ENCODE measurements at places on chromosomes 1 and 21.
A peak's percentile ranks its signal among the peaks of the same experiment; 100 is the strongest.

- DNase-seq, result peak; percentile 14
Observed at GRCh38 chr1:101996825-101997465, at the start of gene OLFM3. TSS of gene OLFM3 (minus strand) at chr1:101996926.

GRCh38 chr1:34928699-34929496, 552 bp downstream of the DLGAP3 start:
- DNase-seq, result no peak

DNA sequence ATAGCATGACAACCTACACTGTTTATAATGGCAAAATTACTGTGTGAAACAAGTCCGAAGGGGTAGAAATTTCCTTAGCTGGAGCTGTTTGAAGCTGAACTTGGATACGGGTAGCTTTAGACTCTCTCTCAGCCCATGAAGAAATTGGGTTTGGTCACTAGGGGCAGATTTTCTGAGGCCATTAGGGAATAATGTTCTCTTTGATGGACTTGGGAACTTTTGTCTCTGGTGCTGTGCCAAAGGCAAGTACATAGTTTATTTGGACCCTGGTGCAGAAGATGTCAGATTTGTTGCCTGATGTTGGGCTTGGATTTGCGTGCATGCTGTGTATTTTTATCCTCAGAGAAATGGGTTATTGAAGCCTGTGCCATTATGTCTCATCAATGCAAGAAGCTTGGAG, 109.6 kb downstream of the VPS13D start:
- DNase-seq, result no peak

- no peak for DNase-seq
Observed at GRCh38 chr1:21762022-21762404, 20.9 kb downstream of the USP48 start.

- no peak for DNase-seq
Observed at GRCh38 chr1:248013229-248013710, at the start of gene OR2L5. TSS of gene OR2L5 (plus strand) at chr1:248013660. CDS start at chr1:248021948, 8,288 bp downstream.

- DNase-seq, result no peak
Observed at GRCh38 chr1:164510435-164510834, 48.5 kb upstream of the PBX1 start.

DNA sequence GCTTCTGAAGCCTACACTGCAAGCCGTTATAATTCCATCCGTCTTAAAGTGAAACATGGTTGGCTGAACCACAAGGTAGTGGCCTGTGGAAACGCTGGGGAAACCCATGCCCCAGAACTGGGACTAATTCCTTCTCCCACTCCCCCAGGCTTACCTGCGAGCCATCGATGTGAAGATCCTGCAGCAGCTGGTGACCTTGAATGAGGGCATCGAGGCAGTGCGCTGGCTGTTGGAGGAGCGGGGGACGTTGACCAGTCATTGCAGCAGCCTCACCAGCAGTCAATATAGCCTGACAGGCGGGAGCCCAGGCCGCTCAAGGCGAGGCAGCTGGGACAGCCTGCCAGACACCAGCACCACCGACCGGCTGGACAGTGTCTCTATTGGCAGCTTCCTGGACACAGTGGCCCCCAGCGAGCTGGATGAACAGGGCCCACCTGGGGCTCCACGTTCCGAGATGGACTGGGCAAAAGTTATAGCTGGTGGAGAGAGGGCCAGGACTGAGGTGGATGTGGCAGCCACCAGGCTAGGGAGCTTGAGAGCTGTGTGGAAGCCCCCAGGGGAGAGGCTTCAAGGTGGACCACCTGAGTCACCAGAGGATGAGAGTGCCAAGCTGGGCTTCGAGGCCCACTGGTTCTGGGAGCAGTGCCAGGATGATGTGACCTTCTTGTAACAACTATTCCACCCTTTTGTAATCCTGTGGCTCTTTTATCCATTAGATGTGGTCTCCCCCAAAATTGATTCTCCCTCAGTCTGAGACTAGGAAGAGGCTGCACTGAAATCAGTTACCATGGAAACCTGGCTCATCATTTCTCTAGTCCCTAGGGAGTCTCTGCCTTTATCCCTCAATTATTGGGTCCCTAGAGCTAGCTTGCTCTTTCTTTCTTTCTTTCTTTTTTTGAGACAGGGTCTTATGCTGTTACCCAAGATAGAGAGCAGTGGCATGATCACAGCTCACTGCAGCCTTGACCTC, 16.7 kb downstream of the LURAP1 start:
- DNase-seq, result no peak

GRCh38 chr1:169047074-169047473, 59.4 kb upstream of the ATP1B1 start:
- no peak for DNase-seq

DNA sequence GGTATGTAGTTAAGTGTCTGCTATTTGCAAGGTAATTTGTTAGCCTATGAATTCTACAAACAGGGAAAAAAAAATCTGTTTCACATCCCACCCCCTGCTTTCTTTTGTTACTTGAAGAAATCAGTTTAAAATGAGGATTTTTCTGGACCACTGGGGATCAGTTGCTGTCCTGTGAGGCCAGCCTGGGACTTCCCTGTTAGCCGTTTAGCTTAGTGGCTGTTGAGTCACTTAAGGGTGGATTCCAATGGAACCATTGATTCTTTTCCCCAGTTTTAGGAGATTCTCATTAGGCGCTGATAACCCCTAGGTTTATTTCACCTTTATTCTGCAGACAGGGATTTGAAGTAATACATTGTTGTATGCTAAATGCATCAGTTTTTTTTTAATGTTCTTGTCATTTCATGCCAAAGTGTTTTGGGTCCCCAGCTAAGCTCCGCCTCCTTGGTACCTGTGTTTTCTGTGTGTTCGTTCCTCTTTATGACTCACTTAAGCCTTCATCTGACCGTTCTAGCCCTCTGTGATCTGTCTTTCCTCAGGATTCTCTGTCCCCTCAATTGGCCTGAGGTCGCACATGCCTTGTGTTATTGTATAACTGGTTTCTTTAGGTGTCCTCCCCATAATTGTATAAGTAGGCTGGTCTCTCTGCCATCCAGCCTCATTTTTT, 59.3 kb downstream of the NOS1AP start:
- no peak for DNase-seq

DNA sequence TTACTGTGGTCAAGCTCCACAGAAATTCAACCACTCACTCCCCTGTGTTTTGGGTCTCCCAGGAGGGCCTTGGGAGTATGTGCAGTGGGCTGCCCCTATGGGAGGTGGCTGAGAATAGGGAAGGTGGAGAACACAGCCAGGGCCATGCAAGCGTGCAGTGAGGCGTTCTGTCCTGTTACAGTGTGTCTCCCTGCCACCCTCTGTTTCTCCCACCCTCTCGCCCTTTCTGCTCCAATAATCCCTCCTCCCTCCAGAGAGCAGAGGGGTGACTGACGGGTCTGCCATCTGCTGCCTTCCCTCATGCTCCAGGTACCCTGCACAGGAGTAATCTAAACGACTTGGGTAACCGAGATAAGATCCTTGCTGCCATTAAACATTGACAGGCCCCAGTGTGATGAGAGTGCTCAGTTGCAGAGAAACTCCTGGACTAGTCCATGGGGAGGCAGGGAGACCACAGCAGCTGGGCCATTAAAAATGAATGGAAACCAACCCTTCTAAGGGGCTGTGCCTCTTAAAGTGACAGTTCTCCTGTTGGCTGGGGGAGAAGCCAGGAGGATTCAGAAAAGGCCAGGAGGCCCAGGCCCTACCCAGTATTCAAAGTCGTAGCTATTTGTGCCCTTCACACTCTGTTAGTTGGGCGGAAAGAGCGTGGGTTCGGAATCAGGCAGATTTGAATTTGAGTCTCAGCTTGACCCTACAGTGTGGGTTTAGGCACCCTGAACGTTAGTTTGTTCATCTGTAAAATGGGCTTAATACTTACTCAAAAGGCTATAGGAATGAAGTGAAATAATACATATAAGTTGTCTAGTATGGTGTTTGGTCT, 22.4 kb upstream of the BTG2 start:
- DNase-seq, result no peak

GRCh38 chr21:43343992-43344886, 82.7 kb downstream of the SIK1 start:
- DNase-seq, result no peak

DNA sequence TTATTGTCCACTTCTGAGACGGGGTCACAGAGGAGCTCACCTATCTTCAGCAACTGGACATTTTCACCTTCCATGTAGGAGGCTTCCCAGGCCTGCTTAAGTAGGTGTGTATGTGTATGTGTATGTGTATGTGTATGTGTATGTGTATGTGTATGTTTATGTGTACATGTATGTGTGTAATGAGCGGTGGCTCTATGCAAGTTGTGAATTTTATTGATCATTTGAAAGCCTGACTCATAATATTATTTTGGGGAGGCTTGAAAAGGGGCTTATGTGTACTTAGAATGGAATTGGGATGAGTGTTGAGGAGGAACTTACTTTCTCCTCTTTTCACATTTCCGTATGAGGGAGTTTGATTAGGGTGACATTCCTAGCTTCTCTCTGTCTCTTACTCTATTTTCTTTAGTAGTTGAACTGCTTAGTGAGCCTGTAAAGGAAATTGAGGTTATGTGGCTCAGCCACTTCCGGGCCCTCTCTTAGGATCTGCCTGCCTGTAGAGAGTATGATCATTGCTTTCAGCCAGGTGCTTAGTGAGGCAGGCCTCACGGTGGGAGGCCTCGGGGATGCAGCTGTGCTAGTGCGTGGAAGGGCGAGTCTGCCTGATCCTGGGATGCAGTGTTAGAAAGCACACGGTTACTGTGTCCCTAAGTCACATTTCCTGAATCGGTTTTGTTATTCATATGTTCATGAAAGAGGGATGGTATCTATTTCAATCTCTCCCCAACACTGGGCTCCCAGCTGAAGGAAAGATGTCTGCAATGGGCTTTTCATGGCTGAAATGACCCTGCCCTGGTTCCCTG, 61.0 kb downstream of the IER5 start:
- DNase-seq, result peak; percentile 53

GRCh38 chr1:224791362-224791941, 138.0 kb upstream of the DNAH14 start:
- no peak for DNase-seq

DNA sequence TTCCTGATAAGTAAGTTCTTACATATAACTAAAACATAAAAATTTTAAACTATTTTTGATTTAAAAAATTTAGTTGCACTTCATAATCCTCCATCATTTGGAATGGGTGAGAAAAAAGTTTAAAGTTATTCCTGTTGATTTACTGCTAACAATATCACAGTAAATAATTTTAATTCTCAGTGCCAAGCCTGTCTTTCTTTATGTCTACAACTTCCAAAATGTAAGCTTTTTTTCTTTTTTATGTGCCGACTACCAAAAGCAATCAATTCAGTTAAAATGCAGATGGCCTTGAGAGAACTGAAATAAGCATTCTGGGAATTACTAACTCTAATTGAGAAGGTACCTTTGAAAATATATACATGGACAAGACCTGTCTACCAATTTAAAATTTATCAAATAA, 1224.3 kb upstream of the B3GALT2 start:
- DNase-seq, result no peak

GRCh38 chr1:187959062-187959461, 1130.3 kb downstream of the PLA2G4A start:
- no peak for DNase-seq

DNA sequence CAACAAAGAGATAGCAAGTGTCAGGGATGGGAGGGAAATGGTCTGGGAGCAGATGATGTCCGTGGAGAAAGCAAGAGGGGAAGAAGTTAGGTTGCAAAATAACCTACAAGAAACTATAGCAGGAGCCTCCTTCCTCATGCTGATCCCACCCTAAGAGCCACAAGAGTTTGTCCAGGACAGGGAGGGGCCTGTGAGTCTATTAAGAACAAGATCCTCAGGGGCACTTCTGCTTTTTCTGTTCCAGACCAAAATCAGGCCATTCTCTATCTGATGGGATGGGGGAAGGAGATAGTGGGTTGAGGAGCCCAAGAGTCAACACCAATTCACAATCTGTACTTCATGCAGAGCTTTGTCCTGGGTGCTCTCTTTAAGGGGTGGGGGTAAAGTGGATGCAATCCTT, 7.7 kb upstream of the ATP1A4 start:
- DNase-seq, result no peak

GRCh38 chr1:153350321-153350957, 1.8 kb upstream of the PGLYRP4 start:
- DNase-seq, result no peak

GRCh38 chr1:117659550-117660270, 53.9 kb downstream of the TENT5C start:
- DNase-seq, result no peak

DNA sequence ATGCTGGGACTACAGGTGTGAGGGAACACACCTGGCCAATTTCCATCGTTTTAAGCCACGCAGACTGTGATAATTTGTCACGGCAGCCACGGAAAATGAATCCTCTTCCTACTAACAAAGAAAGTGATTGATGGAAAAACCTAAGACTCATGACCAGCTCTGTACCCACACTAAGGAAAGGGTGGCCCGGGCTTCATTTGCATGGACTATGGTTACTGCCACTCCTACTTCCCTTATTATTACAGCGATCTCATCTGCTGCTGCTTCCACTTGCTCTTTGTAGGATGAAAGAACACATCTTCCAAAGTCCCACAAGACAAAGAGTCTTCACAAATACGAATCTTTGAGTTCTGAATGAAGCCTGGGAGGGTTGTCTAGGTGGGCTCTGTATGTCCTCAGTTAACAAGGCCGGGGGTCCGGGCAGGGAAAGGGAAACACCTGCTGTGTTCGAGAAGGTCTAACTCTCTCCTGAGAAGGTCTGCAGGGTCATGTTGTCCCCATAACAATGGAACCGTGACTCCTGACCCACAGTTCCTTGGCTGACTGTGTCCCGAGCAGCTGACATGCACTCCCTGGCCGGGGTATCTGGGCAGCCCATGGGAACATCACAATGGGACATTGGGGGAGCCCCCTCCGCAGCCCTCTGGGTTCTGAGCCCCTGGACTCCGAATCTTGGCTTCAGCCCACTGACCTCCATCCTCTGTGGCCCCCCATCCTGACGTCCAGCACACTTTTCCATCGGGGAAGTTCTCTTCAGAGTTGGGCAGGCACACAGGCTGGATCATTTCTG, 13.3 kb upstream of the TFF1 start:
- DNase-seq, result no peak

DNA sequence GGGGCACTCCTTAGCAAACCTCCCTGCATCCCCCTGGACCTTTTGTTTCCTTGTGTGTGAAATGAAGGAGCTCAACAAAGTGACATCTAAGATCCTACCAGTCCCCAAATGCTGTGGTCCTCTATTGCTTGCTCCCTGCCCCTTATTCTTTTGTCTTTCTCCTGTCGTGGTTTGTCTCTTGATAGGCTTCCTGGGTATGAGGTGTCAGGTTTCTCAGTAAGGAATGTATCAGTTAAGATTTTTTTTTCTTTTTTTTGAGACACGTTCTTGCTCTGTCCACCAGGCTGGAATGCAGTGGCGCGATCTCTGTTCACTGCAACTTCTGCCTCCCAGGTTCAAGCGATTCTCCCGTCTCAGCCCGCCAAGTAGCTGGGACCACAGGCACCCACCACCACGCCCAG, 16.8 kb downstream of the CNIH3 start:
- no peak for DNase-seq

Data from NCI-H2107 (cell line).